ENCODE measurements at places on chromosomes 1 and 21.

GRCh38 chr21:45522381-45522780 lies 19.9 kb downstream of the SLC19A1 start:
- no peak for DNase-seq

GRCh38 chr1:247647864-247648263 lies 31.7 kb downstream of the OR13G1 start:
- no peak for DNase-seq

DNA sequence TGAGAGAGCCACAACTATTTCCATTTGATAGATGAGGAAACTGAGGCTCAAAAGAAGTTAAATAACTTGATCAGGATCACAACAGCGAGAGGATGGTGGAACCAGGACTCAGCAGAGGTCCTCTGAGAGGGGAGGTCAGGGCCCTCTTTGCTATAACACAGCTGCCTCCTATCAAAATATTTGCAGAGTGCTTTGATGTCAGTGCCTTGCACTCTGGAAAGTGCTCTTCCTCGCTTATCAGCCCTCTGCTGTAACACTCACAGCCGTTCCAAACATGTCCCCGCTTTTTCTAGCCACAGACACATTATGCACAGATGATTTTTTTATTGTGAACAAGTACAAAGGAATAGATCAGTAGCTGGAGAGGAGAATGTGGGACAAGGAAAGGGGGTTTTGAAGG lies 71.8 kb upstream of the ARHGAP29 start:
- no peak for DNase-seq

GRCh38 chr1:147163019-147163418 lies 9.3 kb downstream of the PRKAB2 start:
- no peak for DNase-seq

GRCh38 chr1:83999316-83999819 lies 436 bp upstream of the TTLL7 start:
- DNase-seq, result no peak

GRCh38 chr1:200627575-200628222 lies 7.1 kb upstream of the KIF14 start:
- no peak for DNase-seq

DNA sequence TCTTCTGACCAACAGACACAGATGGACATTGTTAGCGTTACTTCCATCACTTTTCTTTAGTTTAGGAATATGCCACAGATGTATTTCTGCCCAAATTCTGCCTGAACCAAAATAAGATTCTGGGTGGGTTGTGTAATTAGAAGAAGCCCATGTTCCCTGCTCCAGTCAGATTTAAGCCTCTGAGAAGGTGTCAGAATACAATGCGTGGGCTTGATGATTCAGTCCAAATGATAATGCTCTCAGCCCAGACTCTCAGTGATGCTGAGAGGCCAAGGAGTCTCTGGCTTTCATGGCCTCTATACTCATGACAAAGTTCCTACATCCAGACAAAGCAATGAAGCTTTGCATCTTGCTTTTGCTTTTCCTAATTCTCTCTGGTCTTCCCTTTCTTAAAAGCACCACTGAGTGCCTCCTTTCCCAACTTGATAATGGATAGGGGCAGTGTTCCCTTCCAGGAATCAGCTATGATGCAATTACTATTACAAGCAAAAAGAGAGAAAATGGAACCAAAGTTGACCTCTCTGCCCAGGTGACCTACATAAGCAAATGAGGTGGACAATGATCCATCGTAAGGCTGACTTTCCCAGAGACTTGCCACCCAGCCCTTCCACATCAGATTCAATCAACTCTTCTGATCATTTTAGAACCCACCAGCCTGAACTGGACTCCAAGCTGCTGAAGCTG lies 8.8 kb downstream of the SEC16B start:
- no peak for DNase-seq

DNA sequence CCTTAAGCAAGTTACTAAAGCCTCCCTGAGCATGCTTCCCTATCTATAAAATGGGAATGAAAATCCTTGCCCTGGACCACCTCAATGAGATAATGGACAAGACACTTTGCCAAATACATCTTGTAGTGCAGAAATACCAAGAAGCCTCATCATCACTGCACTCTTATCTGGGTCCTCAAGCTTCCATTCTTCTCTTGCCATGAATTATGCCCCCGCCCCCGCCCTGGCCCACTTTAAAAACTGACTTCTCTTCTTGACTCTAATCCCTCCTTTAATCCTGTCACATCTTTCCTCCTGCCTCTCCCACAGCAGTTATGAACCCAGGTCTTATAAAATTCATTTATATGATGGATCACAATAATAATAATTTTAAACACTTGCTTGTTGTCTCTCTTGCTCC lies 14.8 kb downstream of the ARHGEF11 start:
- DNase-seq, result no peak

DNA sequence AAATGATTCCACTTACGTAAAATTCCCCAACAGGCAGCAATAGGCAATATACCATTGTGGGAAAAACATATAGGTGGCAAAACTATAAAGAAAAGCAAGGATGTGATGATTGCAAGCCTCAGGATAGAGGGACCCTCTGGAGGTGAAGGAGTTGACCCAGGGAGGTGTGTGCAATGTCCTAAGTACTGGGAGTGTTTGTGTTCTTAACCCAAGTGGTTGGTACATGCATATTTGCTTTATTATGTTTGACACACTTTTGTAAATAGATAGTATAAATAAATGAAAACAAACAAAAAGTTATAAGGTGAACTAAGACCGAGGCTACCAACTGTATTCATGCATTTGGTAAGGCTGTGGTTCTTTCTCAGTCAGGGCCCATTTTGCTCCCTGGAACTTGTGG lies 7.5 kb downstream of the MX1 start:
- DNase-seq, result no peak

GRCh38 chr1:182652933-182653332 lies 31.5 kb downstream of the RGS8 start:
- DNase-seq, result no peak

- DNase-seq, result no peak
Observed at GRCh38 chr1:206804156-206804737, 32.0 kb upstream of the IL10 start.

DNA sequence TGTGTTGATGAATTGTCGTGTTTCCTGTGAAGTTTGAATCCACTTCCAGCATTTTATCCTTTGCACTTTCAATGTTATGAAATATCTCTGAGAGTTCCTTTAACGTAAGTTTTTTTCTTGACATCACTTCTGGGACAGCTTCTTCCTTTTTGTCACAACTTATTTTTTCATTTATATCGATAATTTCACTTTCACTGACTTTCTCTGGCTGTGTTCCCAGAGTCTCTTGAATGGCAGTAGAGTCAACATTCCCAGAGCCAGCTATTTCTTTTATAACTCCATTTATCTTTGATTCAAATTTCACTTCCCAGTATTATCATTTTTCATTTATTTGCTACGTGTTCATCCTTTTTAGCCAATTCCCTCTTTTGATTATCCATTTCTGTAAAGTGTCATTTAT lies 256.5 kb downstream of the PAPPA2 start:
- no peak for DNase-seq

DNA sequence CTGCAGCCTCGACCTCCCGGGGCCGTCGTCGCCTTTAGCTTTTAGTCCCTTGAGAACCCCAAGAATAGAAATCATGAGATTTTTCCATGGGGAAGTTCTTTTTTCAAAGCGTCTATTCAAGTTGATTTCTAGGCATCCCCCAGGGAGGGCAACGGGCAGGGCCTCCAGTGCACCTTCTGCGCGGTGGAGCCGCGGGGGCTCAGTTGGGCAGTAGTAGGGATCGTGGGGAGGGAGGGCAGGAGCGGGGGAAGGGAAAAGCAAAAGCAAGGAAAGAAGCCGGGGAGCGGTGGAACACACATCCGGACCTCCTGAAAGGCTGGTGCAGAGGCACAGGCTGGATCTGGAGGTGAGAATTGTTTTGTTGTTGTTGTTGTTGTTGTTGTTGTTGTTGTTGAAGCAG lies 103.4 kb downstream of the PPIAL4G start:
- DNase-seq, result no peak

GRCh38 chr1:209344156-209344555 lies 239.4 kb upstream of the CAMK1G start:
- no peak for DNase-seq

- no peak for DNase-seq
Observed at GRCh38 chr1:66450043-66450514, 83.9 kb upstream of the SGIP1 start.

- DNase-seq, result no peak
Observed at GRCh38 chr1:39082010-39082799, 56.1 kb downstream of the NDUFS5 start.

- DNase-seq, result no peak
Observed at GRCh38 chr1:184494929-184495328, 108.1 kb downstream of the C1orf21 start.

- DNase-seq, result no peak
Observed at GRCh38 chr1:173212952-173213491, 5.9 kb upstream of the TNFSF4 start.

- DNase-seq, result no peak
Observed at GRCh38 chr1:157806431-157807149, 13.3 kb downstream of the FCRL1 start.

DNA sequence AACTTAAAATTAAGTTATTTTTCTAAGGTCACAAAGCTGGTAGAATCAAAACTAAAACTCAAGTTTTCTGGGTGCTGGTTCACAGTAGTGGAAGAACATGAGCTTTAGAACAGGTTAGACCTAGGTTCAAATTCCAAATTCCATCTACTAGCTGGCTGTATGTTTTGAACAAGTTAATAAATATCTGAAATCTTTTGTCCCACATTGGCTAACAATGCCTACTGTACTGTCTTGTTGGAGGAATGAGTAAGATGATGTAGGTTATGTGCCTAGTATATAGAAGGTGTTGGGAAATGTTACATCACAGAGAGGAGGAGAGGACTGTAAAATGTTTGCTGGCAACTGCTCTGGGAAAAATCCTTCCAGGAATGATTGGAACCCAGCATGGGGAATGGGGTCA lies 14.0 kb upstream of the CD247 start:
- DNase-seq, result no peak

- DNase-seq, result no peak
Observed at GRCh38 chr1:54272134-54272533, 72.2 kb downstream of the MRPL37 start.

GRCh38 chr21:27954543-27955165 lies 987.8 kb upstream of the ADAMTS5 start:
- no peak for DNase-seq

DNA sequence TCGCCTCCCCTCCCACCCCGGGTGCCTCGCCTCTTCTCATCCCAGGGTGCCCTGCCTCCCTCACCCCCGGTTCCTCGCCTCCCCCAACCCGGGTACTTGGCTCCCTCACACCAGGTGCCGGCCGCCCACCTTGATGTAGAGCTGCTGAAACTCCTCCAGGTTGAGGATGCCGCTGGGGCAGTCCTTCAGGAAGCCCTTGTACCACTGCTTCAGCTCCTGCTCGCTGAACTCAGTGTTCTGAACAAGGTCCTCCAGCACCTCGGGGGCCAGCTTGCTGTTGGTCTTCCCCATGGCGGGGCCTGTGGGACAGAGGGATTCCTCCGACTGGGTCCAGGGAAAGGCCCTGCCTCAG lies 6.9 kb downstream of the HPCAL4 start:
- DNase-seq, result no peak

GRCh38 chr1:179366093-179366800 lies 476 bp downstream of the AXDND1 start:
- DNase-seq, result peak; percentile 10

DNA sequence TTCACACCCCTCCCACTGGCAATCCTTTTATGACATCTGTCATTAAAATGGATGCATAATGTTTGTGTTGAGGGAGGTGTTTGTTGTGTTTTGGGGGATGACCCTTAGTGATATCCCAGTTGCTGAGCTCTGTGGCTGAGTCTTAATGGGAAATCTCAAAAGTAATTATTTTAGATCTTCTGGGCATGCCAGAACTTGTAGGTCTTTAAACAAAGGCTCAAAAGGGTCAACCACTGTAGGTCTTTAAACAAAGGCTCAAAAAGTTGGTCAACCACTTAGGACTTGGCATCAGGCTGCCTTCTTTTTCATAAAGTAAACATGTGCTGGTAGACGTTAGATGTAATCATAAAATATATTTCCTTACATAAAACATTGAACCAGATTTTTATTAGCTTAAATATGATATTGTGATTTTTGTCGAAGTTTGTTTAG lies 78.0 kb downstream of the CDC14A start:
- no peak for DNase-seq

DNA sequence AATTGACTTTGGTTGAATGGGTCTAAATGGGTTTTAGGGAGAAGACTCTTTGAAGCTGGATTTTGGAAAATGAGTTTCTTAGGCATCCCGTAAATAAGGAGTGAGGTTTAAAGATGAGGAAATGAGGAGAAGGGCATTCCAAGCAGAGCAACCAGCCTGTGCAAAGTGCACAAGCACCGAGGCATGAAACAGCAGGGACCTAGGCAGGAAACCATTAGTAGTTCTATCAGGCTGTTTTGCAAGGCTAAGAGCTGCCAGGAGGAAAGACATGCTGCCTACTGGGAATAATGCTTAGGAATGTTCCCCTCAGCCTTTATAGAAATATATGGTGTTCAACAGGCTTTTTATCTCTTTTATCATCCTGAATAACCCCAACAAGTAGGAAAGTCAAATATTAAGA lies 153.1 kb upstream of the FGGY start:
- no peak for DNase-seq

DNA sequence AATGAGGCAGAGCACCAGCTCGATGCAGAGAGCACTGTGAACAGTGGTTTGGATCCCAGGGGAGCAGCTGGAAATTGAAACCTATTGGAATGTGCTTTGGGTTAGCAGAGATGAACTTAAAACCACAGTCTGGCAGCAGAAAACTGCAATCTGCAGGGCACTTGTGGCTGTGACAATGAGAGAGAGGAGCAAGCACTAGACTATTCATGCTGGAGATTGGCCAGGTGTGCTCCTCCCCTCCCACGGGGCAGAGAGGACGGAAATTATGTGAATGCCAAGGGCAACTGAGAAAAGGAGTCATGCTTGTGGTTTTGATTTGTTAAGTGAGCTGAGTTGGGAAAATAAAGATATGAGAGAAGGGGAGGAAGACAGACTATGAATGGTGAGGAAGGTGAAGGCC lies 38.1 kb downstream of the HSD3B2 start:
- DNase-seq, result peak; percentile 27

DNA sequence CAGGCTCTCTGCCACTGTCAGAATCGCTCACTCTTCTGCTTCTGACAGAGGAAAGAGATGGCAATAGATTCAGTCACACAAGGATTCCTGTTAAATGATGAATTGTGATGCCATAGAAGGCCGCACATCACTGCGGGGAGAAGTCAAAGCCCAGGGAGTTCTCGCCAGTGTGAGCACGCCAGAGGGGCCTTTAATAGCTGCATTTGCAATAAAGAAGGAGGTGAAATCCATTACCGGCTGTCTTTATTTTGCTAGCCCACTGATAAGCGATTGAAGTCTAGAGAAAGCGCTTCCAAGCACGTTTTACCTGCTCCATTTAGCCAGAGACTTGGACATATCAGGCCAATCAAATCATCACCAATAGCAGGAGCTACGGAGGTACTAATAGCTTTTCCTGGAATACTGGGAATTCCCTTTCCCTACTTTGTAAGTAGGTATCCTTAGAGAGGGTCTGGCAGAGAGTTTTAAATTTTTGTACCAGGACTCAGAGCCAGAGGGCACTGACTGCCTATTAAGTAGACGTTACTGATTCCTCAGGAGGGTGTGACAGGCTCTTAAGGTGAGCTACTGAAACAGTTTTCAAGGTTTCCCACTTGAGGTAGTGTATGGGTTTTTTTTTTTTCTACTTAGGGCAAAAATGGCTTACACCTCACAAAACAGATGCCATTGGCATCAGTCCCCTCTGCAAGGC lies 10.2 kb upstream of the TARBP1 start:
- DNase-seq, result peak; percentile 20

Measured in activated CD4-positive, alpha-beta memory T cell treated with anti-CD3 and anti-CD28 coated beads for 36 hours (primary cell).